ENCODE measurements at places on chromosomes 7 and 10.

DNA sequence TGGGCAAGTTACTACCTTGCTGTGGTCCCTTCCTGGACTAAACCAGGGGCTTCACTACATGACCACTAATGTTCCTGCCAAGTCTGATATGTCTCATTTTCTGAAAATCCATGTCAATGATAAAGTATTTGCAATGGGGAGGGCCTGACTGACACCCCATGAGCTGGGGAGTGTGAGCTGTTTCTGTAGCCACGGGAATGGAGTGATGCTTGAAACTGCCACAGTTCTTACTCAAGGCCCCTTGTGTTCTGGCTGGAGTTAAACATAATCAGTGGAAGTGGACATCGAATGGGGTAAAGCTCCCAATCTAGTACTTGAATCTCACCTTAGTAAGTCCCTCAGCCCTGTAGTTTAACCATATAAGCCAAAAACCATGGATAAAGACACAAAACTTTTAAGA, 61.9 kb upstream of the PDLIM1 start:
- DNase-seq = no peak

GRCh38 chr7:105680505-105681187, 99.4 kb upstream of the EFCAB10 start:
- no peak for DNase-seq

GRCh38 chr7:129784437-129784782, 168.3 kb downstream of the UBE2H start:
- no peak for DNase-seq

- DNase-seq = no peak
Measured at GRCh38 chr7:37128327-37129034, 320.2 kb downstream of the ELMO1 start.

- no peak for DNase-seq
Measured at GRCh38 chr10:71006506-71006905, 118.1 kb upstream of the PCBD1 start.

GRCh38 chr10:62019013-62019684, 117.7 kb downstream of the ARID5B start:
- no peak for DNase-seq

- DNase-seq = no peak
Measured at GRCh38 chr7:24192053-24192452, 91.9 kb upstream of the NPY start.

- DNase-seq = no peak
Measured at GRCh38 chr7:954330-955238, at the start of gene ADAP1. TSS of gene ADAP1 (minus strand) at chr7:954680. CDS start at chr7:954477, 203 bp downstream.

- DNase-seq = no peak
Measured at GRCh38 chr7:115747174-115747573, 283.4 kb downstream of the TFEC start.

GRCh38 chr7:134364619-134365037, 47.9 kb upstream of the SLC35B4 start:
- DNase-seq = no peak

GRCh38 chr7:44634839-44635591, 28.6 kb downstream of the OGDH start:
- no peak for DNase-seq

DNA sequence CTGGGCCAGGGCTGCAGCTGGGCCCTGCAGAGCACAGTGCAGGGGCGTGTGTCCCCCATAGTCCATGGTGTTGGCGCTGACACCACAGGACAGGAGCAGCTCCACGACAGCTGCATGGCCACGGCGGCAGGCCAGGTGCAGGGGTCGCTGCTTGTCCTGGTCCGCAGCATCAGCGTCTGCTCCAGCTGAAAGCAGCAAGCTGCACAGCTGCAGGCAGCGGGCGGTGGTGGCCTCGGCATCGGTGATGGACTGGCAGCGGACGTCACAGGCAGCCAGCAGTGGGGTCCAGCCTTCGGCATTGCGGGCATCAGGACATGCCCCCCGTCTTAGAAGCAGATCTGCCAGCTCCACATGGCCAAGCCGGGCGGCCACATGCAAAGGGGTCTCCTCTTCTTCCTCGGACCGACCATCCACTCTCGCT, 6.0 kb downstream of the ASB10 start:
- no peak for DNase-seq

DNA sequence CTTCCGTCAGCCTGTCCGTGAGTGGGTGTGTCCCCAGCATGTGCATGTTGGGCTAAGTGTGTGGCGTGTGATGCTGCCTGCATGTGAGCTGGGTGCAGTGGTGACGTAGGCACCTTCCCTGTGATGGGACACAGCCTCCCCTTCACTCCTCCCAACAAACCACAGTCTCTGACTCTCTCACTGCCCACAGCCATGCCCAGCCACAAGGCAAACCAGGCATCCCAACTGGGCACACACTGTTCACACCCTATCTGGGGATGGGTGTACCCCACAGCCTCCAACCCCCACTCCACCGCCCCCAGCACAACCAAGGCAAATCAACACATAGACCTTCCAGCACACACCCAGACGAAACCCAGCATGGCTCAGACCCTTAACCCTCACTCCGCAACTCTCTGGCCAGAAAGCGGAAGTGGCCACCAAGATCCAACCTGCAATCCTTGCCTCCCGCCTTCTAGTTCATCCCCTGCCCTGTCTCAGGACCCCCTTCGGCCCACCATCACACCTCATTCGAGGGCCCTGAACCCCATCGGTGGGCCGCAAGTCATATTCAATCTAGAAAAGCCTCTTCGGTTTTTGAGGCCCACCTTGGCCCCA, 10.4 kb downstream of the PSD start:
- DNase-seq = no peak

DNA sequence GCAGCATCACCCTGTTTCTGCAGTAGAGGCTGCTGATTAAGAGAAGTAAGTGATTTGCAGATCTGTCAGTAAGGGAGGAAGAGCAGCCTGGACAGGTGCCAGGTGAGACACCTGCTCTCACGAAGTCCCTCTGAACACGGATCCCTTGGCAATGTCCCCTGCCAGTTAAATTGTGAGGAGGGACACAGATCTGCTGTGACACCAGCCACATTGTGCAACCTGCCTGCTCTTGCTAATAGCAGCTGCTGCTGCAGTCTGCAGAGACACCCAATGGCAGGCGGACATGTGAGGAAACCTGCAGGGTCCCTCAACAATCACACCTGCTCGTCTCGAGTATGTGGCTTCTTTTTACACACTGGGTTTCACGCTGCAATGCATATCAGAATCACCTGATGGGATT, 31.9 kb downstream of the ANXA11 start:
- no peak for DNase-seq

- no peak for DNase-seq
Measured at GRCh38 chr7:81447351-81447952, 322.4 kb downstream of the HGF start.

DNA sequence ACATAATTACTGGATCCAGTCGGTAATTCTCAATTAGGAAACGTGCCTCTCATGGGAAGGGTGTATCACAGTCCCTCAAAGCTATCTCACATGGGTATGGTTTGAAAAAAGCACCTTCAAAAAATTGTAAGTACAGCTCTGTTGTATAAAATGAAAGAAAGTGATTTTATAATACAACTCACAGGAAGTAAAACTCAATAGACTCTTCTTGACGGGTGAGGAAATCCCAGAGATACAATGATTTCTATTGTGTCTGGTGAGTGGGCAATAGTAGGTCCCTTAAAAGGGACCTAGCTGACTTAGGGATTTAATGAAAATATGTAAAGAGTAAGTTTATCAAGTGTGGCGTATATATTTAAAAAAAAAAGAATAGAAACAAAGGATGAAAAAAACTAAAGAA, 27.0 kb downstream of the TASOR2 start:
- no peak for DNase-seq

DNA sequence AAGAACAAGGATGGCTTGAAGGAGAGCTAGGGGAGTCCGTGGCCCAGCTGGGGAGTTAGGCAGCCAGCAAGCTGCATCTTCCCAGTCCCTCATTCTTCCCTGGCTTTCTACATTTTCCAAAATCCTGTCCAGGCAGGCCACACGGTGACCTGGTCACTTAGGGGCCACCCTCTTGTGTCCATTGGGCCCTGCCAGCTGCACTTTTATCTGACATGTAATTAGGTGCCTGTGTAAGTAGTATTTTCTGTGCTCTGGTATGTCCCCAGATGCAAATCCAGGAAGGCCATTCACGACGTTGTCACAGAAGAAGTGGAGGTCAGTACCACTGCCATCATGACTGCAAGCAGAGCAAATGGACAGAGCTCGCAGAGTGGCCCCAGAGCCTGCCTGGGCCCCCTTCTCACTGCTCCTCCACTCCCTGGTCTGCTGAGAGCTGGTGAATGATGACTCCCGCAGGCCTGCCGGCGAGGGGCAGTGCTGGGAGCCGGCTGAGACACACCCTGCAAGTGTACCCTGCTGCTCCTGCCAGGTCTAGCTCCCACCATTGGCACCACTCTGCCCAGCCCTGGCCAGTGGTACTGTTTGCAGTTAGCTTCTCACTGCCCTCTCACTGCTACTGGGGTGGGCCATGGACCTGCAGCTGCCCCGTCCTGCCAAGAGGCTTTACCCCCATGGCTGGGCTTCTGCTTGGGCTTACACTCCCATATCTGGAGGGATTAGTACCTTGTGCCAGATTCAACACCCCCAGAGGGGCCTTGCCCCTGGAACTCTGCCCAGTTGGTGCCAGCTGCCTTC, 98.2 kb downstream of the GLRX3 start:
- DNase-seq = no peak

- DNase-seq = no peak
Measured at GRCh38 chr10:110533149-110533548, 34.3 kb upstream of the SMC3 start.

GRCh38 chr7:140300243-140301136, 97.8 kb downstream of the SLC37A3 start:
- DNase-seq = no peak

- DNase-seq = peak; percentile 34
Measured at GRCh38 chr10:132961787-132962622, 19.6 kb upstream of the CFAP46 start.

DNA sequence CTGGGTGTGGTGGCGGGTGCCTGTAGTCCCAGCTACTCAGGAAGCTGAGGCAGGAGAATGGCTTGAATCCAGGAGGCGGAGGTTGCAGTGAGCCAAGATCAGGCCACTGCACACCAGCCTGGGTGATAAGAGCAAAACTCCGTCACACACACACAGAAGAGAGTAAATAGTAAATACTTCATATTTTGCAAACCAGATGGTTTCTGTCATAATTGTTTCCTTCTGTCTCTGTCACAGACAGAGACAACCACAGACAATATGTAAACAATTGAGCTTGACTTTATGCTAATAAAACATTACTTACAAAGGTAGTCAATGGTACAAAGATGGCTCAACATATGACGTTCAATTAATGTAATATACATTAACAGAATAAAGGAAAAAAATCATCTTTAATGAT, 83.7 kb downstream of the JMJD1C start:
- no peak for DNase-seq

DNA sequence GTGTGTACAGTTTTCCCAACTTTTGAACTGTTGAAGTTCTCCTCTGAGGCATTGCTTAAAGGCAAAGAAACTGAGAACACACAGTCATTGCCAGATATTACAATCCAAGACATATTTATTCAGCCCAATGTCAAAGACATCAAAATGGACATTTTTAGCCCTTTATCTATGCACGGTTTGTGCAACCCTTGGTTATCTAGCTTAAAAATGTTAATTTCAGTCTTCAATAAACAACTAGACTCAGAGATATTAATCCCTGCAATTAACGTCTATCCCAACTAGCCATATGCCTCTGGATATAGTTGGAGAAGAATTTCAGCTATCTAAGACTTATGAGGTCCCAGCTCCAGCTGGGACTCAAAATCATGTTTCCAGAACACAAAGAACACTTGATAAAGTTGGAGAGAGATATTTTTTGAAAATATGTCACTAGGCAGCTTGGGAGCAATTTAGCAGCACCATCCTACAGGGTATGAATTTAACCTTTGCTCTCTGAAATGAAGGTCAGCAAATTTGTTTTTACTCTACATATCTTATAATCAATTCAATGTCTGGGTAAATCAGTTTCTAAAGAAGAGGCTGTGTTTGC, 357.0 kb downstream of the RNLS start:
- no peak for DNase-seq

GRCh38 chr7:156932006-156932405, 17.5 kb upstream of the NOM1 start:
- no peak for DNase-seq

GRCh38 chr10:132915411-132915810, 27.0 kb downstream of the CFAP46 start:
- DNase-seq = no peak

- no peak for DNase-seq
Measured at GRCh38 chr10:7186387-7187018, 224.3 kb downstream of the SFMBT2 start.

DNA sequence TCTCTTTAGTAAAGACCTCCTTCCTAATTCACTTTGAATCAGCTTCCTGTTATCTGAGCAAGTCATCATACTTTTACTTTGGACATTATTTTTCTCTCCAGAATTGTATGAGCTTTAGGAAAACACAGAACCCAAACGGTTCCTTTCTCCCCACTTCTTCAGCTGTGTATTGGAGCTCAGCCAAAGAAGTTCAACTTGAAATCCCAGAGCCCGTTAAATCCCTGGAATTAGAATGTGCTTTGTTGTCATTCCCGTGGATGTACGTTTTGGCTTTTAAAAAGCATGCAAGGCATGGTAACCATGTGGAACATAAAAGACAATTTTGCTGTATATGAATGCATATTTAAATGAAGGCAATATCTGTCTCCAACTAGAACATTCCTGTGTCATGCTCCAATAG, 46.6 kb downstream of the AGMO start:
- no peak for DNase-seq

DNA sequence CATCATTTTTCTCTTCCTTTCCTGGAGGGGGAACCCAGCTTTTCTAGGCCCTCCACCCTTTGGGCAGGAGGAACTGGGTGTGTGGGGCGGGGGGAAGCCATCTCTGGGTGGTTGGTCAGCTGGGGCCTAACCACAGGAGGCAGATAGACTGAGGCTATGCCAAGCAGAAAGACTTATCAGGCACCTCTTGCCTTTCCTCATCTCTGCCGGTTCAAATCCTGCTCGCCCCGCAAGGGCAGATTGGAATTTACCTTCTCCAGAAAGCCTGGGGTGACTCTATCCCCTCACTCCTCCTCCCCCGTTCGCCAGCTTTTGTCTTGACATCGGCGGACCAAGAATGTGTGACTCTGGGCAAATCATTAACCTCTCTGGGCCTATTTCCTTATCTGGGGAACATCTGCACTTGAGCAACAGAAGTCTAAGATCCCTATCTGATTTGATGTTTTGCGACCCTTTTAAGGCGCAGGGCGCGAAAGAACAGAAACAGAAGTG, 584 bp upstream of the GARS1 start:
- no peak for DNase-seq

- peak; percentile 23 for DNase-seq
Measured at GRCh38 chr7:129367700-129368388, 66.4 kb upstream of the STRIP2 start.

DNA sequence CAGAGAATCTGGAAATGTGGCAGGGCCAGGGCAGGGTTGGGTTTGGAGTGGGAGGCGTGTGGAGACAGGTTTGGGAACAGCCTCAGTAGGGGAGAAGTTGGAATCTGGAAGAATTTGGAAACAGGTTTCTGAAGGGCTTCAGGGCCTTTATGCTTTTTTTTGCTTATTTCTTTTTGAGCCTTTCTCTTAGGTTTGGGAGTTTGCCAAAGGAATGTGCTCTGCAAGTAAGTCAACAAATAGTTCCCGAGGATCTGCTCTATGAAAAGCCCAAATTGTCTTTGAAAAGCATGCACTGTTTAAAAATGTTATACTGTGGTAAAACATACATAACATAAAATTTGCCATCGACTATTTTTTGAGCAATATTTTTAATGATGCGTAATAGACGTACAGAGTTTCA, 86.7 kb upstream of the ADRB1 start:
- DNase-seq = no peak

- DNase-seq = no peak
Measured at GRCh38 chr7:130814778-130815335, 80.8 kb upstream of the KLF14 start.

All from stimulated activated CD8-positive, alpha-beta memory T cell treated with anti-CD3 and anti-CD28 coated beads, Interleukin-4, amount 100 ng/mL, for 1 hour (primary cell).